AG08395 (cell line): ENCODE measurements at places on chromosomes 12 and 14.

- peak; percentile 62 for DNase-seq
Measured at GRCh38 chr14:68762953-68763764, 29.7 kb downstream of the ZFP36L1 start.

GRCh38 chr14:99686557-99687283, 2.6 kb downstream of the CYP46A1 start:
- no peak for DNase-seq

DNA sequence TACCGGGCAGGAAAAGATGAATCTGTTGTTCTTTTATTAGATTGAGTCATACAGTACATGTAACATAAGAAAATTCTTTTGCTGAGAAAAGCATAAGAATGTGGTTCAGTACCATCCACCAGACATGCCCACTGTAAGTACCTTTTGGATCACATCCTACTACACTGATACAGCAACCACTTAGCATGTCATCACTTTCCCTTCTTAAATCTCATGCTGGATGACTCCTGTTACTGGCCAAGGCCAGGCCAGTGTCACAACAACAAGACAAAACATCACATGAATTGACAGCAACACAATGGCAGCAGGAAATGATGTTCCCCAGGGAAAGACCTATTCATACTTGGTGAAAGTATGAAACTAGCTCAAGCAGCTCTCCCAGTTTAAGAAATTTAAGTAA, 46.4 kb downstream of the STXBP6 start:
- DNase-seq = peak; percentile 38

DNA sequence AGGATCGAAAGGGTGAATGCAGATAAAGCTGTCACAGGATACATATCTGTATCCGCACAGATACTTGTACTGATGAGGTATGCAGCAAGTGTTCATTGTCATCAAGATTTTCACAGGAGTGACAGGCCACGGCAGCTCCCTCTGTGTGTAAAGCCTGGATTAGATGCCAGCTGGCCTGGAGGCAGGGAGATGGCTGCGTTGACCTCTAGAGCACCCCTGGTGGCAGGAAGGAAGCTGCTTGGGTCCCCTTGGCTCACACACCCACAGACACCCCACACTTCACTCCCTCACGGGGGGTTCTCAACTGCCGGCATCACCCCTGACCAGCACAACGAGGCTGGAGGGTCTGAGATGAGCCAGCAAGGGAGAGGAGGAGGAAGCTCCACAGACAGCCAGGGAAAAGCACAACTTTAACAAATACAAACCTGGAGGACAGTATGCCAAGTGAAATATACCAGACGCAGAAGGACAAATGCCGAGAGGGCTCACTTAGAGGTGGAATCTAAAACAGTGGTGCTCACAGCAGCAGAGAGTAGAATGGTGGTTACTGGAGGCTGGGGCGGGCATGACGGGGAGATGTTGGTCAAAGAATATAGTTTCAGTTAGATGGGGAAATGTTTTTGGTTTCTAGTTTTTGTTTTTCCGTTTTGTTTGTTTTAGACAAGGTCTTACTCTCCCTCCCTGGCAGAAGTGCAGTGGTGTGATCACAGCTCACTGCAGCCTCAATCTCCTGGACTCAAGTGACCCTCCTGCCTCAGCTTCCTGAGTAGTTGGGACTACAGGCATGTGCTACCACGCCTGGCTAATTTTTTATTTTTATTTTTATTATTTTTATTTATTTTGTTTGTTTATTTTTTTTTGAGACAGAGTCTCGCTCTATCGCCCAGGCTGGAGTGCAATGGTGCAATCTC, 45.7 kb downstream of the TEAD4 start:
- DNase-seq = peak; percentile 43

DNA sequence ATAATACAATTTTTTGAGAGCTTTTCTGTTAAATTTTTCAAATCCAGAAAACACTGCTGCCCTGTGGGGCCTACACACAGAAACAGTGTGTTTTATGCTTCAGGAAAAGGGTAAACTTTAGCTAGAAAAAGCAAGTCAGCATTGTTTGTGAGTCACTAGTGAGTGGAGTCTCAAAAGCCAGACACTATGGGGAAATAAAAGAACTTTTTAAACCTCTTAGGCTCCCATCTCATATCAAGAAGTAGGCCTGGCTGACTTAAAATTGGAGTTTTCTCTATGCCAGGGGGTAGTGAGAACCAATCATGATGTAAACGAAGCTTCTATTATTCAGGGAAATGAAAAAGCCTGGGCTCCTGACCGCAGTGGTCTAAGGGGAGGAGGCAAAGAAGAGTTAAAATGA, 12.6 kb downstream of the GPR65 start:
- no peak for DNase-seq

GRCh38 chr12:2451025-2451424, 343.7 kb upstream of the FKBP4 start:
- peak; percentile 19 for DNase-seq

DNA sequence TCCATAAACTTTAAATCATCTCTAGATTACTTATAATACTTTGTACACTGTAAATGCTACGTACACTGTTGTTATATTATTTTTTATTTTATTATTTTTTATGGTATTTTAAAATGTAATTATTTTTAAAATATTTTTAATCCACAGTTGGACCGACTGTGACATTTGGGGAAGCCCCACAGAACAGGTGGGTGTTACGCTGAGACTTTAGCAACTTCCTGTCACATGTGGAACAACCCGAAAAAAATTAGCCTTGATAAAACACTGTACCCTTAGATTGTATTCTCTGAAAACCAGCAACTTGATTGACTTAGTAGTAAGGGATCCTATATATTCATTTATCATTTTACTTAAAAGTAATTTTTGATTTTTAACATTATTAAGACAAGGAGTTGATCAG, 1755.7 kb upstream of the SEL1L start:
- no peak for DNase-seq

DNA sequence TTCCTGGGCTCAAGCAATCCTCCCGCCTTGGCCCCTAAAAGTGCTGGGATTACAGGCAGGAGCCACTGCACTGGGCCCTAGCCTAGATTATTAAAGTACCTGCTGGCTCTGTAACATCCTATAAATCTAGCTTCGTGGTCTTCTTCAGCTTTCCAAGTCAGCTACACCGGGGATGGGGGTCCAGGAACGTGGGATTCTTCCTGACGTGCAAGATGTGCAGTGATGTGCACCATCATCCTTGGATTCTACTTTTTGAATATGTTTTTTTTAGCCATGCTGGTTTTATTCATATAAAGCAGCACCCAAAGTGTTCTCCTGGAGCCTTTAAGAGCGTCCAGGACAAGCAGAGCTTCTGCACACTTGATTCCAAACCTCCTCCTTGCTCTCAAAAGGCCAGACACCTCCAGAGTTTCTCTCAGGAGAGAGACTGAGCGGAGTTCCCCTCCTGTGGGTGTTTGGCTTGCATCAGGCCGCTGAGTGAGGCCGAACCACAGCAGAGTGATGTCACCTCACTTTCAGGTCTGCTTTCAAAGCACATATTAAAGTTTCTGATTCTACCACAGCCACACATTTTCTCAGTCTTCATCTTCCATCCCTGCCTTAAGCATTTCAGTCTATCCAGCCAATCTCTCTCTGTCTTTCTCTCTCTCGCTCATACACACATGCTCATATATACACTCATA, 33.4 kb downstream of the VCPKMT start:
- DNase-seq = no peak
